ENCODE measurements at places on chromosomes 12 and 14. TPM values are rescaled to one million over a fixed set of nuclear protein-coding genes. Genes with fewer than 3 reads are reported as not detected.

Gene RAB35
- total RNA-seq = 39.2 TPM

Gene NTN4
- total RNA-seq = 63.9 TPM

Gene RNU4-1
- total RNA-seq = not detected

- H3K27ac ChIP-seq = peak overlapping the region; percentile 34
- H3K36me3 ChIP-seq = no peaks in the 10 kb centered on the region
- no peaks in the 10 kb centered on the region for H3K4me1 ChIP-seq
- DNase-seq = no peak
- H3K27me3 ChIP-seq = no peaks in the 10 kb centered on the region
- no peak overlapping the region for H3K4me3 ChIP-seq
Observed at GRCh38 chr14:60965402-60965801, 15.5 kb downstream of the TRMT5 start.

GRCh38 chr12:70180130-70180529 is 63.1 kb upstream of the CNOT2 start:
- no peaks in the 10 kb centered on the region for H3K27me3 ChIP-seq
- no peaks in the 10 kb centered on the region for H3K4me1 ChIP-seq
- DNase-seq = no peak
- H3K36me3 ChIP-seq = no peaks in the 10 kb centered on the region
- no peak overlapping the region for H3K27ac ChIP-seq

- H3K36me3 ChIP-seq = no peaks in the 10 kb centered on the region
- no peaks in the 10 kb centered on the region for H3K4me1 ChIP-seq
- H3K27ac ChIP-seq = no peak overlapping the region
- H3K4me3 ChIP-seq = no peak overlapping the region
Observed at GRCh38 chr14:72546344-72547016, 347.4 kb downstream of the DPF3 start.

- H3K27ac ChIP-seq = no peak overlapping the region
- no peaks in the 10 kb centered on the region for H3K36me3 ChIP-seq
- H3K27me3 ChIP-seq = no peaks in the 10 kb centered on the region
- DNase-seq = no peak
Observed at GRCh38 chr12:88579161-88579517, 1.1 kb downstream of the KITLG start.

DNA sequence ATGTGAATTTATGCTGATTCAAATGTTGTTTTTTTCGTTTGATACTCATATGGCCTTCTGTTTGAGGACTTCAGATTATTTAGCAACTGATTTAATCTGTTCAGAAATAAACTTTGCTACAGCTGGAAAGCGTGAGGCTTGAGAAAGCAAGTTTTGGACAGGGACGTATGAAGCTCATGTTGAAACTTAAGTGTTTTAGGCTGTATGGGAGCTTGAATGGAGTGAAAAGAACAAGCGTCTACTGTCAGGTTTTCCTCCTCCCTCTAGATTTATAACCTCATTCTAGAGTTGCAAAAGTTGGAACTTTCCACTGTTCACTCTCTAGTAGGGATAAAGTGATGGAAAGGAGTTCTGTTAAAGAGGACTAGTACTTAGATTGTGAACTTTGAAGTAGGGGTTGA is 1.0 kb downstream of the PRPF39 start:
- peak overlapping the region; percentile 80 for H3K27ac ChIP-seq
- H3K27me3 ChIP-seq = no peaks in the 10 kb centered on the region
- H3K4me1 ChIP-seq = peaks cover 14% of the 10 kb centered on the region
- H3K4me3 ChIP-seq = peak overlapping the region; percentile 83
- H3K36me3 ChIP-seq = no peaks in the 10 kb centered on the region
- DNase-seq = no peak

All from ascending aorta (tissue), 2 donors.